ENCODE measurements at places on chromosomes 5 and 9.

DNA sequence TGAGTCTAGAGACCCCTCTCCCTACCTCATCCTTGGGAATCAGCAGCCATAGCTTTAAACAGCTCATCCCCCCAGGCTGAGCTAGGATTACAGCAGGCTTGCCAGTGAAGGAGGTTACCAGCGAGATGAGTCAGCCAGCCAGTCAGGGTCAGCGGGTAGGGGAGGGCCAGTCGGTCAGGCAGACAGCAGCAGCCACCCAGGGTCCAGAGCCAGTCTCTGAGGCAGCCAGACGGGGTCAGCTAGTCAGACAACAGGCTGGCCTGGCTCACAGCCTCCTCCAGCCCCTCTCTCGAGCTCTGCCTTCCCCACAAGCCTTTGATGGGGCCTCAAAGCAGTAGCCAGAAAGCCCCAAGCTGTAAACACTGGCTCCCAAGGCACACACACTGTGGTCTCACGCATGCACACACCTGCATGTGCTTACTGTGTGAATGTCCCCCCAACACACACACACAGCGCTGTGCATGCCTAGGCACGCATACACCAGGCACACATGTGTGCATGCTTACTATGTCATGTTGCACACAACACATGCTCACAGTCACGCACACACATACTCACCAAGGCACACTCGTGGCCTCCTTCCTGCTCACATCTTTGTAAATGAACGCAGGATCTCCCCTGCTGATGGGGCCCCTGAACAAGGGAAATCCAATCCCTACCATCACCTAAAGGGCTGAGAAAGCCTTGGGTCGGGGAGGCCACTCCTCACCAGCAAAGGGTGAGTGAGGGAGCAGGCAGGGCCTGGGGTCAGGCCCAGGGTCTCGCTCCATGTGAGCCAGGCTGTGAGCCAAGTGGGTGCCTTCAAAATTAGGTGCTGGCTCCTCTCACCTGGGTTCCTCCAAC is 28.2 kb upstream of the CPLX2 start:
- no peak for DNase-seq

DNA sequence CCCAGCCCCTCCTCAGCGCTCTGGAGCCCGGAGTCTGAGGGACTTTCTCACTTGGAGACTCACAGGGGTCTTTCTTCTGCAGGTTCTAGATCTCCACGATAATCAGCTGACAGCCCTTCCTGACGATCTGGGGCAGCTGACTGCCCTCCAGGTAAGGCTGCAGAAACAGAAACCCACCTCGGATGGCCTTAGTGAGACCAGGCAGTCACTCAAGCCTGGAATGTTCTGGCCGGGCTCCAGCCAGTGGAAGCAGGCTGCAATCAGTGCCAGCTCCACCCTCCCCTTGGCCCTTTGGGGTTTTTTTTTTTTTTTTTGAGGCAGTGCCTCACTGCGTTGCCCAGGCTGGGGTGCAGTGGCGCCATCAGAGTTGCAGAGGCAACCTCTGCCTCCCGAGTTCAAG is 7.6 kb downstream of the LRSAM1 start:
- no peak for DNase-seq

- no peak for DNase-seq
Observed at GRCh38 chr9:4755026-4755609, 14.1 kb upstream of the AK3 start.

- no peak for DNase-seq
Observed at GRCh38 chr5:142955628-142956027, 185.5 kb downstream of the ARHGAP26 start.

- DNase-seq: no peak
Observed at GRCh38 chr9:89814340-89815040, 209.7 kb downstream of the GADD45G start.

GRCh38 chr9:68530618-68531017 is 10.1 kb downstream of the TMEM252 start:
- DNase-seq: no peak

- no peak for DNase-seq
Observed at GRCh38 chr9:122191584-122191983, 31.9 kb downstream of the MORN5 start.

DNA sequence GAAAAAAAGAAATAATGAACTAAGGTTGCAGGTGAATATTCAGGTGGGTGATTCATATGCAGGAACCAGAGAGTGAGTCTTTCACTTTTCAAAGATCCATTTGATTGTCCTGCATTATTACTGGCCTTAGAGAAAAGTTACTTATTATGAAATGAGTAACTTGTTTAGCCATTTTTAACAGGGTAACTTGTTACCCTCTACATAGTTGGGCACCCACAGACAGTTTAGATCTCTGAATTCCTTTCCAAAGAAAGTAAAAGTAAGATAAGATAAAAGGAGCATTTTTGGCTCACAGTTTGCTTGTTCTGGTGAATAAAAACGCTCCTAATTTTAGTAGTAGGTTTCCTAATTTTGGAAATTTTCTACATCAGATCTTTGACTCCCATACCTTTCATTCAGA is 54.1 kb upstream of the DAB2 start:
- DNase-seq: no peak

DNA sequence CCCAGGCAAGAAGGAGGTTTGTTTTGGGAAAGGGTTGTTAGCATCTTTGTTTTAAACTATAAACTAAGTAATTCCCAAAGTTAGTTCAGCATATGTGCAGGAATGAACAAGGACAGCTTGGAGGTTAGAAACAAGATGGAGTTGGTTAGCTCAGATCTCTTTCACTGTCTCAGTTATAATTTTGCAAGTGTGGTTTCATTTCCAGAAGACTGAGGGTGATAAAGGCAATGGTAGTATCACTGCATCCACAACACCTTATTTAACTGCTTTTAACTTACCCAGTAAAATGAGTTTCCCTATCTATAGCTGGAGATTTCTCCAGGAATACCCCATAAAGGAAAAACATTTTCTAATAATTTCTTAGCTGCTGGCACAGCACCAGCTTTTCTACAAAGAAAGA is 152.7 kb downstream of the AOPEP start:
- DNase-seq: no peak
